ENCODE measurements at places on chromosomes 12 and 14. TPM values are rescaled to one million over a fixed set of nuclear protein-coding genes. Genes with fewer than 3 reads are reported as not detected.

Gene ADCY4
- 1.6 TPM for total RNA-seq

DNA sequence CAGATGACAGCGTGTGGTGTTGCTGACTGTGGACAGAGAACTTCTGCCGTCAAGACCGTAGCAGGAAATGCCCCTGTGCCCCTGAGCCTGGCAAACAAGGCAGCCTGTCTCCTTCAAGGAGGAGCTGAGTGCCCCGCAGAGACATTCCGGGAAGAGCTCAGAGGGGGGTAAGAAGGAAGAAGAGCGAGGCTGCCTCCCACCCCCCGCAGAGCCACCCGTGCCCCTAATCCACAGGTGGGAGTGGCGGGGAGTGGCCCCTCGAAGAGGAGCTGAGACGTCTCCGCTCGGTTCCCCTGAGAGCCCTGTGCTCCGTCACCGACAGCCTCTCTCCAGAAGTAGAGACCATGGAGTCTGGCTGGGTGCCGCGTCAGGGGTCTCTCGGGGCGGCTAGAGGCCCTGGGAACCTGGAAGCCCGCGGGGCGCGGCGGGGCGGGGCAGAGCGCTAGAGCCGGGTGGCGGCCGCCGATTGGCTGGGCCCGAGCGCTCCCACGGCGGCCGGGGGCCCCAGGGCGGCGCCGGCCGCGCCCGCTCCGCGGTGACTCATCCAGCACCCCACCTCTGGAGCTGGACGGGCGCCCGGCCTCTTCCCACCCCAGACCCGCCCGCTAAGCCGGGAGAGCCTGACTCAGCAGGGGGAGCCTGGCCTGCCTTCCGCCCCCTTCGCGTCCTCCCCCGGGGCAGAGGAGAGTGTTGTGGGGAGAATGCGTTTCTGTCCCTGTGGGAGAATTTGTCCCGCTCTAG is 25.2 kb upstream of the KRT78 start:
- H3K4me3 ChIP-seq: peak overlapping the region; percentile 61
- peak overlapping the region; percentile 37 for H3K27ac ChIP-seq
- H3K36me3 ChIP-seq: no peaks in the 10 kb centered on the region

DNA sequence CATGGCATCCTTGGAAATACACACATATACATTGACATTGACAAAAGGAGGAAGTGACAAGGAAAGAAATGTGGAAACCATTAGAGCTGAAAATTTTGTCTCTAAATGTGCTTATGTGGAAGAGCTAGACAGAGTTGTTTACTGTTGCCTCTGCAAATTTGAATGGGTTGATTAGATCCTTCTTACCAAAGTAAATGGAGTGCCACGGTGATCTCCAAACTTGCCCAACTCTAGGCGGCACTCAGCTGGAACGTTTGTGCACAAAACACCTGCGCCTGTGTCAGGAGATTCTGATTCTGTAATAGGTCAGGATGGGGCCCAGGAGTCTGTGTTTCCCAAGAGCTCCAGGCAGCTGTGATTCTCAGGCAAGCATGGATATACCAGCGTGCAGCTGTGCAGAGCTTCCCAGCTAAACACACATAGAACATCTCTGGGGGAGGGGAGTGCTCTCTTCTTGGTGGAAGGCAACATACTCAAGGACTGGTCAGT is 77.8 kb upstream of the BDKRB2 start:
- peaks cover 13% of the 10 kb centered on the region for H3K27me3 ChIP-seq
- peak; percentile 26 for DNase-seq
- no peaks in the 10 kb centered on the region for H3K36me3 ChIP-seq
- H3K27ac ChIP-seq: no peak overlapping the region

DNA sequence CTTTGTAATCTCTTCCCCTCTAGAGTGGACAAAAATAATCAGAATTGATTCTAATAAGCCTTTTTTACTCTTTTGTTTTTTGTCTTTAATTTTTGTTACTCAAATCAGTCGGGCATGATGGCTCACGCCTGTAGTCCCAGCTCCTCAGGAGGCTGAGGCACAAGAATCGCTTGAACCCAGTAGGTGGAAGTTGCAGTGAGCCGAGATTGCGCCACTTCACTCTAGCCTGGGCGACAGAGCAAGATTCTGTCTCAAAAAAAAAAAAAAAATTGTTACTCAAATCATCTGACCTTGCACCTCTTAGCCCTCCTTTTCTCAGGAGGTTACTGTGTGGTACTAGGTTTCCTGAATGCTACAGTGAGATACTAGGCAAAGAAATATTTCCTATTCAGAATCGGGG is 280.6 kb downstream of the PDZRN4 start:
- no peak overlapping the region for H3K4me3 ChIP-seq
- H3K27me3 ChIP-seq: no peaks in the 10 kb centered on the region
- no peaks in the 10 kb centered on the region for H3K36me3 ChIP-seq
- no peak for DNase-seq
- H3K4me1 ChIP-seq: no peaks in the 10 kb centered on the region

All from activated CD8-positive, alpha-beta memory T cell treated with anti-CD3 and anti-CD28 coated beads, Interleukin-2, amount 10 ng/mL, durations not matched to agents 7 days and 5 days (primary cell).